Fibroblast of skin of back (primary cell): ENCODE measurements at places on chromosomes 1 and 21.

GRCh38 chr1:107323784-107324183 is 182.9 kb downstream of the NTNG1 start:
- DNase-seq, result no peak

DNA sequence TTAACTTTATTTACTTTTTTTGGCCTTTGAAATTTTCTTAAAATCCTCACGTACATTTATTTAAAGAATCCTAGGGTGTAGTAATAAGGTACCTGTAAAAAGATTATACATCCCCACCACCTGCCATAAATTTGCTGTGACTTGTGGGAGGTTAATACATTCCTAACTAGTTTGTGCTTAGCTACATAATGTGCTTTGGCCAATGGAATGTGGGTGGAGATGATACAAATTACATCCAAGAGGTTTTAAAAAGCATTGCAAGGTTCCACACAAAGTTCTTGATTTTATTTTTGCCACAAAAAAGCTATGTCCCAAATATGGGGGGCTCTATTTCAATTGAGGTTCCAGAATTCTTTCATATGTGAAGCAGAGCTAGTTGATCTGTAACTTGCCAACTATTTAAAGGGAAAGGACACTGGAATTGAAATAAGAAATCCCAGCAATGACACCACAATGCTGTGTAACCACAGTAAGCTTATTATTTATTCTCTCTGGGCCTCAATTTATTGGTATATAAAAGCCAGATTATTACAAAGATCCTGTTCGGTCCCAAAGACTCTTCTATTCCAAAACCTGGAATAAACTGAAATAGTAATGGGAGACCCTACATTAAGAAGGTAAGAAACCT is 15.7 kb downstream of the ASPM start:
- peak; percentile 55 for DNase-seq

GRCh38 chr1:182087719-182088350 is 26.3 kb upstream of the ZNF648 start:
- DNase-seq, result no peak

DNA sequence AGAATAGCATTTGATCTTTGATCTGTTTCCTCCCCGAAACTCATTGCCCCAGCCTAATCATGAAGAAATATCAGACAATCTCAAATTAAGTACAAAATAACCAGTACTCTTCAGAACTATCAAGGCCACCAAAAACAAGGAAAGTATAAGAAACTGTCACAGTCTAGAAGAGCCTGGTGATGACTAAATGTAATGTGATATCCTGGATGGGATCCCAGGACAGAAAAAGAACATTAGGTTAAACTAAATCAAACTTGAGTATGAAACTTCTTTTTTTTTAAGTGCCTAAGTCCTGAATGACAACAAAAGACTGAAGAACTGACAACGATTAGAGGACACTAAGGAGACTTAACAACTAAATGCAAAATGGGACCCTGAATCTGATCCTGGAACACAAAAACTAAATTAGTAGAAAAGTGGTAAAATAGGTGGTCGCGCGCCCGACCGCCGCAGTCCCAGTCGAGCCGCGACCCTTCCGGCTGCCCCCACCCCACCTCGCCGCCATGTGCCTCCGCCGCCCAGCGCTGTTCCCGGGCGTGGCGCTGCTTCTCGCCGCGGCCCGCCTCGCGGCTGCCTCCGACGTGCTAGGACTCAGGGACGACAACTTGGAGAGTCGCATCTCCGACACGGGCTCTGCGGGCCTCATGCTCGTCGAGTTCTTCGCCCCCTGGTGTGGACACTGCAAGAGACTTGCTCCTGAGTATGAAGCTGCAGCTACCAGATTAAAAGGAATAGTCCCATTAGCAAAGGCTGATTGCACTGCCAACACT is 5.5 kb upstream of the PRKAB2 start:
- peak; percentile 64 for DNase-seq

GRCh38 chr21:31180256-31181081 is 142.2 kb upstream of the KRTAP19-8 start:
- peak; percentile 57 for DNase-seq
